ENCODE measurements at places on chromosomes 3 and 15.
A peak's percentile ranks its signal among the peaks of the same experiment; 100 is the strongest.

DNA sequence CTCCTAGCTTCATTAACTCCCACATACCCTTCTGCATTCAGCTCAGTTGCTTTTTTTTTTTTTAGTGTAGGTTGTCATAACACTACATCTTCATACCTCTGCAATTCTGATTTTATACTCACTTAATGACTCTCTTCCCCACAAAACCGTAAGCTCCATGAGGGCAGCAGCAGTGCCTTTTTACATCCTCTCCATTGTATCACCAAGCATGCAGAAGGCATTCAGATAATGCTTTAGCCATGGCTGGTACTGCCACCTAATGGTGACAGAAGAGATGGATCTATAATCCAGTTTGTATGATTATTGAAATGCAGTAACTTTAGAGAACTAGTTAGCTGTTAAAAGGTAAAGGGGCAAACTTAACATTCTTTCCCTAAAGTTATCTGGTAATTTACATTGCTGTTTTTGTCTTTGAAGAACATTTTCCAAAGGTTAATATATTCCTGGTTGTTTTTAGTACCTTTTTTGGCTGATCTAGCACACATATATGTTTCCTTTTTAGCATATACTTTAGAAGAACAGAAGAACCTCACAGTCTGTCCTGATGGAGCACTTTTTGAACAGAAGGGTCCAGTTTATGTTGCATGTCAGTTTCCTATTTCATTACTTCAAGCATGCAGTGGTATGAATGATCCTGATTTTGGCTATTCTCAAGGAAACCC lies 36.8 kb downstream of the ATP1B3 start:
- peak; percentile 19 for DNase-seq

DNA sequence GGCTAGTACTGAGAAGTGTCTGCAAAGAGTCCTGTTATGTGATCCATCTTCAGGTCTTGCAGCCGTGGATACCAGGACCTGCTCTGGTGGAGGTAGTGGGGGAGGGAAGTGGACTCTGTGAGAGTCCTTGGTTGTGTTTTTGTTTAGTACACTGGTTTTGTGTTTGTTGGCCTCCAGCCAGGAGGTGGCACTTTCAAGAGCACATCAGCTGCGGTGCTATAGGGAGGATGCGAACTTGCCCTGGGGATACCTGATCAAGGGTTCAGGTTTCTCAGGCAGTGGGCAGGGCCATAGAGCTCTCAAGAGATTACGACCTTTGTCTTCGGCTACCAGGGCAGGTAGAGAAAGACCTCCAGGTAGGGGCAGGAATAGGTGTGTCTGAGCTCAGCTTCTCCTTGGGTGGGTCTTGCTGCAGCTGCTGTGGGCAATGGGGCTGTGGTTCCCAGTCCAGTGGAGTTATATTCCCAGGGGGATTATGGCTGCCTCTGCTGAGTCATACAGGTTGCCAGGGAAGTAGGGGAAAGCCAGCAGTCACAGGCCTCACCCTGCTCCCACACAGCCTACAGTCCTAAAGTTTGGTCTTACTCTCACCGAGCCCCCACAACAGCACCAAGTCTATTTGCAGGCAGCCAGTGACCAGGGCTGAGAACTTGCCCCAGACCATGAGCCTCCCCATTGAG lies 132.8 kb upstream of the NPHP3 start:
- no peak for DNase-seq

- no peak for DNase-seq
These were observed 5.2 kb upstream of the SYNM start for GRCh38 chr15:99099661-99100060.

GRCh38 chr15:29890336-29891095 lies 68.2 kb upstream of the TJP1 start:
- no peak for DNase-seq

DNA sequence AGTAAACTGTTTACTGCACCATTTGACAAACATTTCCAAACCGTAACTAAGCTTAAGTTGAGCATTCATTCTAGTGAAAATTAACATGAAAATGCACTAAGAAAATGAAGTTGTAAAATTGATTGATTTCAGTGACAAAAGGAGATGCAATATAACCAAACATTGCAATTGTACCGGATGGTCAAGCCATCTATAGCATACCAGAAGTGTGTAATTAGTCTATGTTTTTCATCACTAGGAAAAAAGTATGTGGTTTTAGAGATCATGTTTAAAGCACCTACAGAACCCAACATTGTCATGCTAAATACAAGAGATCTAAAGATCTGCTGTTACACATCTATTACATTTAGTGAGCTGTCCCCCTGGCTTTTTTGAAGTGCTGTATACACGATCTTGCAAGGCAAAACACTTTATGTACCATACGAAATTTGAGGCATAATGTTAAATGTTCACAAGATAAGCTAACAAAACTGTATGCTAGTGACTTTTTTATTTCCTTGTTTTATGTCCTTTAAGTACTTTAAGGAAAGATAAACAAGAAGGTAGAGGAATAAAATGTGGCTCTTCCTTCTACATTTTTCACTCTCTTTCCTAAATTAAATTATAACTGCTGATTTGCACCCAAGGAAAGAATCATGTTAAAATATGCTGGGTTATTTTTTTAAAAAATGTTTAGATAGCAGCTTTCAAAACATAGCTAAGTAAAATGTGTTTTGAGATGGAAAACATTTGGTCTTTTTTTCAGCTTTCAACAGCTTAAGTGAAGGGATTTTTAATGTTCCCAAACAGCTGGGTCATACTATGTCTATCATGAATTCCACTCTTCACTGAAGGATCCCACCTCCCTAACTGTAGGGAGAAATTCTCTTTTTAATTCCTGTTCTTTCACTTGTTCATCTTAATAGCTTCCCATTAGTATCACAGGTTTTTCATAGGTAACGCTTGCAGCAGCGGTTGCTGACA lies 498.0 kb downstream of the MECOM start:
- DNase-seq = no peak

DNA sequence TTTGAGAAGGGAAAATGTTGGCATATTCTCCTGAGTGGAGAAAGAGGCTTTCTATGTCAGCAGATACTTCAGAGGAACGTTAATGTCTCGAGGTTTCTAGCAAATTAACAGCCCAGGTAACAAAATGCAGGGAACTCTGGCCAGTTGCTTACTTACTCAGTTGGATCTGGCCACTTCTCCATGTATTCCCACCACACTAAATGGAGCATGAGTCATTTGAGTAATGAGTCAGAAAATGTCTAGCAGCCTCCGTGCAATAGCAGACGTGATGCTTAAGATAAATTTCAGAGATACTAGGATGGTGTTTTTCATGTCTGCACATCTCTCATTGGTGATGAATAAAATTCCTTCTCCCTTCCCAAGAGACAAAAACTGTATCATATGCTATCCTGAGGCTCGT lies 671.5 kb downstream of the FHIT start:
- DNase-seq = no peak

GRCh38 chr3:196192524-196193051 lies 18.6 kb downstream of the ZDHHC19 start:
- DNase-seq = no peak

- no peak for DNase-seq
These were observed 266.2 kb upstream of the ROPN1 start for GRCh38 chr3:124258057-124258500.

GRCh38 chr15:80572337-80572736 lies 122.8 kb upstream of the ABHD17C start:
- DNase-seq = no peak

GRCh38 chr3:20914310-20914709 lies 728.3 kb upstream of the SGO1 start:
- no peak for DNase-seq

- DNase-seq = no peak
These were observed 273.7 kb upstream of the UMPS start for GRCh38 chr3:124456506-124456905.

GRCh38 chr15:82809308-82810060 lies at the start of gene WHAMM:
Gene WHAMM, plus strand, starts transcription at chr15:82809628. Its CDS starts 99 bp downstream, at chr15:82809727.
- DNase-seq = peak; percentile 92

GRCh38 chr3:45226206-45226915 lies at the start of gene TMEM158:
Gene TMEM158, minus strand, starts transcription at chr3:45226287. Its CDS starts 260 bp downstream, at chr3:45226027.
- DNase-seq = peak; percentile 64

- no peak for DNase-seq
These were observed 570.0 kb upstream of the NR2F2 start for GRCh38 chr15:95760508-95760907.

- DNase-seq = no peak
These were observed 401.7 kb upstream of the CDIN1 start for GRCh38 chr15:36177590-36178302.

DNA sequence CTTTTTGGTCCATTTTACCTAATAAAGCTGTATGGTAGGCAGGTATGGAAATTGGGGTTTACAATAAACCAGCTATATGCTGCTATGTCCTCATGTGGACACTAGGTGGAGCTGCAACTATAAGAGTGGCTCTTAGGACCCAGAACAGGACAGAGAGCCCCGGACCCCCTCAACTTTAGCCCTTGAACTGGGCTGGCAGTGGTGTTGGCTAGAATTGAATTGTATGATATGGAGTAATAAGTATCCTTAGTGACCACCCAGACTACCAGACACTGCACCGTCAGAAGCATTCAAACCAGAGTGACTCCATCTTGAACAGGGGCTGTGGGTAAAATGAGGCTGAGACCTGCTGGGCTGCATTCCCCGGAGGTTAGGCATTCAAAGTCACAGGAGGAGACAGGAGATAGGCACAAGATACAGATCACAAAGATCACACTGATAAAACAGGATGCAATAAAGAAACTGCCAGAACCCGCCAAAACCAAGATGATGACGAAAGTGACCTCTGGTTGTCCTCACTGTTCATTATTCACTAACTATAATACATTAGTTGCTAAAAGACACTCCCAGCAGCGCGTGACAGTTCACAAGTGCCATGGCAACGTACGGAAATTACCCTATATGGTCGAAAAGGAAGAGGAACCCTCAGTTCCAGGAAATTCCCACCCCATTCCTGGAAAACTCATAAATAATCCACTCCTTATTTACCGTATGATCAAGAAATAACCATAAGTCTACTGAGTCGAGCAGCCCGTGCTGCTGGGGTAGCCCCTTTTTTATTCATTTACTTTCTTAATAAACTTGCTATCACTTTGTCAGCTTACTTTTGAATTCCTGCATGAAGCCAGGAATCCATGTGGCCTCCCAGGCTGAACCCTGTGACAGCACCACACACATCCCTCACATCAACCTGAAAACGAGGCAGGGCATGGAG lies 68.7 kb upstream of the BLM start:
- peak; percentile 25 for DNase-seq
